ENCODE measurements at places on chromosomes 13 and 19.

DNA sequence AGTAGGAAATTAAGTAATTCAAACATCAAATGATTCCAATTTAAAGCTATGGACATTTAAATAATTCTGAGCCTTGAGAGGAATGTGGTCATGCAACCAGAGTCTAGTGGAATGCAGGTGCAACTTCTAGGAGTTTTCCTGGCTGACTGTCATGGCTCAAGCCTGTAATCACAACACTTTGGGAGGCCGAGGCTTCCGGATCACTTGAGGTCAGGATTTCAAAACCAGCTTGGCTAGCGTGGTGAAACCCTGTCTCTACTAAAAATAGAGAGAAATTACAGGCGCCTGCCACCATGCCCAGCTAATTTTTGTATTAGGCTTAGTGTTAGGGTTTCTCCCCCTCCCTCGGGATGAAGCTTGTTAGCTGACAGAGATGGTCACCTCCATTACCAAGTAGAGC lies 6.4 kb downstream of the ZNF808 start:
- DNase-seq, result no peak

- DNase-seq, result no peak
Observed at GRCh38 chr13:48505597-48506091, 27.2 kb downstream of the RCBTB2 start.

DNA sequence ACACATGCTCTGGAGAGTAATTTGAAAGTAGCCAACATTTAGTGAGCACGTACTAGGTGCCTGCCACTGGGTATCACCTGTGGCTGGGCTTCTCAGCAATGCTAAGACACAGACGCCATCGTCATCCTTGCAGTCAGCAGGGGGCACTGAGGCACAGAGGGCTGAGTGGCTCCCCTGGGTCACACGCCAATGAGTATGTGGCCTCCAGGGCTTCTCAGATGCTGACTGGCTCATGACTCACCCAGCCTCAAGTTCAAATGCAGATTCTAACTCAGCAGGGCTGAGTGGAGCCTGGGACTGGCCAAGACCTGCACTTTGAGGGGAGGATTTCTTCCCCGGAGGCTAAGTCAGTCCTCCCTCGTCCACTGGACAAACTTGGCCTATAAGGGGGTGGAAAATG lies 115.1 kb upstream of the CACNA1A start:
- DNase-seq, result peak; percentile 3

DNA sequence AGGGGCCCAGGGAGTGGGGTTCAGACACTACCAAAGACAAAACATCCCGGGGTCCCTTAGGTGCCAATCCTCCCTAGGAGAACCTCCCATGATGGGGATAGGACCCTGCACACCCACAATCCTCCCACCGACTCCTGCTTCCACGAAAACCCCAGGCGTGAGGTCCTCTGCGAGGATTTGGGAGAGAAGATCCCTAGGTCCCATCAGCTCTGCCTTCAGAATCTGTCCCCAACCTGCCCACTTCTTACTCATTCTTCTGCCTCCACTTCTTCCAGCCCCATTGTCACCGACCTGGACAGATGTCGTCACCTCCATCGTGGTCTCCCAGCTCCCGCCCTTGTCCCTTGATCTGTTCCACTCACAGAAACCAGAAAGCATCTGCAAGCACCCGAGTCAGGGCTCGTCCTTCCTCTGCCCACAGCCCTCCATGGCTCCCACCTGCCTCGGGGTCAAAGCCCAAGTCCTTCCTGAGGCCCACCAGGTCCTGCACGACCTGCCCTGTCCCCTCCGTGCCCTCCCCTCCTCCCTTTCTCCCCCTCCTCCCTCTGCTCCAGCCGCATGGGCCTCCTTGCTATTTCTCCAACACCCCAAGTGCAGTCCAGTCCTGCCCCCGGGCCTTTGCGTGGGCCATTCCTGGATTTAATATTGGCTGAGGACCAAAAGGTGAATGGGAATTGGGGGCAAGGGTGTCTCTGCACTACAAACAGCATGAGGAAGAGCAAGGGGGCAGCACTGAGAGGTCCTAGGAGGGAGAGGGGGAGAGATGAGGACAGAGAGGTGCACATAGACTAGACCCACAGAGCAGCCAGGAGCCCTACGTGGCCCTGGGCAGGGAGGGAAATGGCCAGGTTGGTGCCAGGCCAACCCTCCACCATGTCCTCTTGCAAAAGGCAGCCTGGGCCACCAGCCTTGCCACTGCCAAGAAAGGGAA lies 51.3 kb downstream of the PTPRS start:
- no peak for DNase-seq

GRCh38 chr19:47243364-47243775 lies 12.4 kb upstream of the BBC3 start:
- no peak for DNase-seq

GRCh38 chr13:21625366-21625765 lies 21.4 kb upstream of the MICU2 start:
- no peak for DNase-seq
